Nucleus accumbens (tissue), 56 donors: ENCODE measurements at places on chromosomes 3 and 15.

DNA sequence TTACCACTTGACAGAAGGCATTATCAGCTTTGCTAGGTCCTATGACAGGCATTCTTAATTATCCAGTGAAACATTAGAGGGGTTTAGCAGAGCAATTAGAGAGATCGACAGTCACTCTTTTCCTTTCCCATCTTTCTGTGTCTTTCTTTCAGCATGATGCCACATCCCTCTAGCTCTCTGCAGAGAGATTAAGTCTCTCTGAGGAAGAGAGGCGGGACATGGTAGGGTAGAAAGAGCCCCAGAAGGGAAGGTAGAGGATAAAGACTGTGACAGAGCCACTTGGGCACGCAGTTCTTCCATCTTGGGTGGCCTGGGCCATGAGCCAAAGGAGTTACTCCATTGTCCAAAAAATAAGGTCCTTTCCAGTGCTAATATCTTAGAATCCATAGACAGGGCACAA is 55.8 kb downstream of the HHLA2 start:
- DNase-seq, result no peak

DNA sequence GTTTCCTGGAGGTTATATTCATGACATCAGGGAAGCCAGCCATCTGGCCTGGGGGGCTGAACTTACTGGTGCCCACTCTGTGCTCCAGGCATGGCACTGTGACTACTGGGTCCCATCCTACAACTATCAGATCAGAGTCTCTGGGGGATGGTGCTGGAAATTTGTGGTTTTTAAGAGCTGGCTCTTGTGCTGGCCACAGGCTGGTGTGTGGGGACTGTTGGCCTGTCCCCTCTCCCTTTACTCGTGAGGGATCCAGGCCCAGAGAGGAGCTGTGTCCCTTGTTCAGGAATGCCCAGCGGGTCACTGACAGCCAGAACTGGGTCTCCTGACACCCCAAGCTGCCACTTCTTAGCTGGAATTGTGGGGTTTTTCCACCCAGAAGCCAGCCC is 44.5 kb upstream of the SEC22A start:
- no peak for DNase-seq

GRCh38 chr3:158775426-158776410 is 26.1 kb upstream of the MFSD1 start:
- DNase-seq, result no peak

DNA sequence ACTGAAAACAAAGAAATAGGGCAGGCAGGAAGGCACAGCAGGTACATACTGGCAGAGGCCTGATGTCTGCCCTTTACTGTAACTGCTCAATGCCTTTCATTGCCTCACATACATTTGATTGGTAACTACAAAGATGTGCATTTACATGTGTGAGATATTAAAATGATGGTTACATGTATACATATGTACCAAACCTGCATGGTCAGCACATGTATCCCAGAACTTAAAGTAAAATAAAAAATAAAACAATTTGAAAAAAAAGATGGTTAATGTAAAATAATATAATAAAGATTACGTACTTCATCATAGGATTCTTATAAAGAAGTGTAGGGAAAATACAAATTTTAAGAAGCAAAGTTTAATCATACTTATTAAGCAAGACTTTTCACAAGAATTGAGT is 15.1 kb downstream of the SSR3 start:
- DNase-seq, result no peak

GRCh38 chr3:179956416-179956830 is 80.3 kb downstream of the PEX5L start:
- DNase-seq, result no peak

- no peak for DNase-seq
Observed at GRCh38 chr15:36108541-36108940, 470.9 kb upstream of the CDIN1 start.

GRCh38 chr3:189389346-189389745 is 217.6 kb downstream of the TPRG1 start:
- DNase-seq, result no peak

DNA sequence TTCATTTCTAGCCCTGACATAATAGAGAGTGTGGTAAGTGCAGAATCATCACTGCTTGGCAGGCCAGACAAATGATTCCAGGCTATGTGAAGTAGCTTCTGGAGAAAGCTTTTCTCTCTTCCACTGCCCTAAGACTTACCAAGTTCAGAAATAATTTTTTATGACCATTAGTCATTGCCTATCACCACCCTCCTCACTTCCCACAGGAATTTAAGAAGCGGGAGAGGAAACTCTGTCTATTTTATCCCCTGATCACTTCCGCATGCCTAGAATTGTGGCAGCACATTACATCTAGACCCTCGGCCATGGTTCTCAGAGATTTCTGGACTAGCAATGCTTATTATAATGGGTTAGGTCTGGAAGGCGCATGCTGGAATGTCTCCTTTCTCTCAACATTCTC is 397.8 kb upstream of the NR2F2 start:
- DNase-seq, result no peak

DNA sequence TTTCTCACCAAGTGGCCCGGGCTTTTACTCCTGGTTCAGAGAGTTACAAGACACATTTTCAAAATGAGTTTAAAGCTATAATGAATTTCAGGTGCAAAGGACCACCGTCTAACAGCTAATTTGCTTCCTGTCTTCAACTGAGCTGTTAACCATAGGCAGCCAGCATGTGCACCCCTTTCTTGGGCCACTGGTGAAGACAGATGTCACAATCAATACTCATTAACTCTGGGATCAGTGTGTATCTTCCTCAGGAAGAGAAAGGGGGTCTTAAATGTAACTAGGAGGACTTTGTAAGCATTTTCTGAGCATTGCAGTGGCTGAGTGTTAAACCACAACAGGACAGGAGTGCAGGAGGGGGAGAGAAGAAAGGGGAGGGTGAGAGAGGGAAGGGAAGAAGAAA is 750.7 kb upstream of the CFAP20DC start:
- DNase-seq, result no peak

- no peak for DNase-seq
Observed at GRCh38 chr15:48914717-48915116, 36.8 kb downstream of the EID1 start.

GRCh38 chr3:139288266-139288821 is 55.5 kb upstream of the MRPS22 start:
- DNase-seq, result no peak

DNA sequence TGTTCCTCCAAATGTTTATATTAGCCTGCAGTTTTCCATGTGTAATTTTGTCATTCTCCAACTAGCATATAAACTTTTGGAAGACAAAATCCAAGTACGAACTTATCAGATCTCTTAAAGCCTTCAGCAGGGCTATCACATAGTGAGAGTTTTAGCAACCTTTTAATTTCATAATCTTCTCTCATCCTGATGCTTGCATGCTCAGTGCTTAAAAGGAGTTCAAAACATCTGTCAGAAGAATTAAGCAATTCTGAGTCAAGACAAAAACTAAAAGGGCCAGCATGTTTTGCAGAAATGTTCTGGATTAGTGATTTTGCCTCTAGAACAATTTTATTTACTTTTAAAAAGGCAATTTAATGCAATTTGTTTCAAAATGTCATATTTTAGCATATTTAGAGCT is 73.4 kb upstream of the SLC2A2 start:
- DNase-seq, result no peak

- no peak for DNase-seq
Observed at GRCh38 chr3:25964141-25964540, 174.3 kb downstream of the OXSM start.

DNA sequence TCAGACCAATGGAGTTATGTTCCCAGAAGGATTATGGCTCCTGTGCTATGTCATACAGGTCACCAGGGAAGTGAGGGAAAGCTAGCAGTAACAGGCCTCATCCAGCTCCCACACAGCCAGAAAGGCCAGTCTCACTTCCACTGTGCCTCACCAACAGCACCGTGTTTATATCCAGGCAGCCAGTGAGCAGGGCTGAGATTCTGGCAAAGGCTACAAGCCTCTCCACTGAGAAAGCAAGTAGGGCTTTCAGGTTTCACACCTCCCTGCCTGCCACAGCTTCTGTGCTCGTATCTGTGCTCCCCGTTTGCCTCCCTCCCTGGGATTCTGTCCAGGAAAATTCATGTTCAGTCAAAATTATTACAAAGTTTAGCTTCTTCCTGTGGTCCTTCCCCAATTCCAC is 14.9 kb upstream of the CFAP20DC start:
- DNase-seq, result no peak

DNA sequence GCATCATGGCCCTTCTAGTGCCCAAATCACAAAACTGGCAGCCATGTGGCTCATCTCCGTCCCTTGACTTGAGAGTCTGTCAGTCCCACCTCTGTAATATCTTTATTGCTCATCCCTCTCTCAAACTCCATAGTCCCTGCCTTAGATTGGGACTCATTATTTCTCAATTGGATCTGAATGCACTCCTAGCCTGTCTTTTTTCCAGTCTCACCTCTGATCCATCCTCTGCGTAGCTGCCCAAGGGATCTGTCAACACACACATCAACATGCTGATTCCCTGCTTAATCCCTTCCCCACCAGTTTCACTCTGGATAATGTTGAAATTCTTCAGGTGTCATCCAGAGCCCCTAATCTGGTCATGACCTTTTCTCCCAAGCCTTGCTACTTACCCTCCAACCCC is 39.3 kb downstream of the NMNAT3 start:
- no peak for DNase-seq

DNA sequence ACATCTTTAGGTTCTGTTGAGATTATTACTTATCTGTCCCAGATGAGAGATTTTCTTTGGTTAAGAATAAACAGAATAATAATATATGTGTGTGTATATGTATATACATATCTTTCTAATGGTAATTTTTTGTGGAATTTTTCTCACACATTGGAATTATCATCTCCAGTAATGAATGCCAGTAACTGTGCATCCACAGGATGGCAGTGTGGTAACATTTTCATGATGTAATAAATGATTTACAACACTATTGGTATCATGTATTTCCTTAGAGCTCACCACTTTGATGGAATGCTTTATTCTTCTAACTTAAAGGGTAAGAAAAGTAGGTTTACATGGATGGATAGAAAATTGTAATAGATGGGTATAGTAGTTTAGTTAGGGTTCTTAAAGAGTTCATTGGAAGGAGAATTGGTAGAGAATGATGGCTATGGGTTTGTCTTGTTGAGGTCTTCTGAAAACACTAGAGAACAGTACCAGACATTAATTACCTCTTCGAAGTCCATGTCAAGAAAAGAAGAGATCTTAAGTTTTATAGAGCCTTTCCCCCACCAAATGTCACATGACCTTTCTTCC is 78.1 kb downstream of the STT3B start:
- DNase-seq, result no peak

DNA sequence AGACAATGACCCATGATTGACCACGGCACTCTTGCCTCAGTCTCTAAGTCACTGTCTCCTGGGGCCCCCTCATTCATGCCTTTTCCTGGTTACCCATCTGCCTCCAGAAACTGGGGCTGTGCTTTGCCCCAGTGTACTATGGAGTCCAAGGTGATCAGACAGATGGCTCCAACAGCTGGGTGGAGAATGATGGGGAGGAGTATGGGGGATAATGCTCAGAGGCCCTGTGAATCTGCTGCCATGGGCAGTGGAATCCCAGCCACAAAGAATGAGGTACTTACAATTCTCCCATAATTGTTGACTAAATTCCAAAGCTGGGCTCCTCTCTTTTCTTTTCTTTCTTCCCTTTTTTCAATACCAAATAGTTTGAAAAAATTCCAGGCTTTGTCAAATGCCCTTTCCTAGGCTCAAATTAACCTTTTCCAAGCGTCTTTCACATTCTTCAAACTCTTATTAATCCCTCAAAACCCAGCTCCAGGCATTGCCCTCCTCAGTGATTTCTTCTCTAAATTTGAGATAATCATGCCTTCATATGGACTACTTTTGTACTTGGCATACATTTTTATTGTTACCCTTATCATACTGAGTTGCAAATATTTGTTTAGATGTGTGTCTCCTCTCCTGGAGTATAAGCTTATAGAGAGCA is 148.5 kb upstream of the ICE2 start:
- no peak for DNase-seq

DNA sequence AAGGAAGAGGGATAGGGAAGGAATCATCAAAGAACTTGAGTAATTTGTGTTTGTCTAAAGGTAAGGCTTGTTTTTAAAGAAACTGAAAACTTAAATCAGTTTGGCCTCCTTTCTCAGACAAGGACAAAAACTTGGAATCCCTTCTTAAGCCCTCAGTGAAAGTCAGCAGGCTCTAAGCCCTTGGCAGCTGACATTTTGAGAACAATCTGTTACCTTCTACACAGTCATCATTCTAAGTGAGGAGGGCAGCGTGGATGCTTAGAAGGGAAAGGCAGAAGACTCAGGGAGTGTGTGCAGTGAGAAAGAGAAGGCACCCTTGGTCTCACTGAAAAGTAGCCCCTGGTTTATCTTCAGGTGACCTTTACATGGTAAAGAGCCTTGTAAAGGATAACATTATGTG is 10.8 kb downstream of the HSPBAP1 start:
- DNase-seq, result no peak

DNA sequence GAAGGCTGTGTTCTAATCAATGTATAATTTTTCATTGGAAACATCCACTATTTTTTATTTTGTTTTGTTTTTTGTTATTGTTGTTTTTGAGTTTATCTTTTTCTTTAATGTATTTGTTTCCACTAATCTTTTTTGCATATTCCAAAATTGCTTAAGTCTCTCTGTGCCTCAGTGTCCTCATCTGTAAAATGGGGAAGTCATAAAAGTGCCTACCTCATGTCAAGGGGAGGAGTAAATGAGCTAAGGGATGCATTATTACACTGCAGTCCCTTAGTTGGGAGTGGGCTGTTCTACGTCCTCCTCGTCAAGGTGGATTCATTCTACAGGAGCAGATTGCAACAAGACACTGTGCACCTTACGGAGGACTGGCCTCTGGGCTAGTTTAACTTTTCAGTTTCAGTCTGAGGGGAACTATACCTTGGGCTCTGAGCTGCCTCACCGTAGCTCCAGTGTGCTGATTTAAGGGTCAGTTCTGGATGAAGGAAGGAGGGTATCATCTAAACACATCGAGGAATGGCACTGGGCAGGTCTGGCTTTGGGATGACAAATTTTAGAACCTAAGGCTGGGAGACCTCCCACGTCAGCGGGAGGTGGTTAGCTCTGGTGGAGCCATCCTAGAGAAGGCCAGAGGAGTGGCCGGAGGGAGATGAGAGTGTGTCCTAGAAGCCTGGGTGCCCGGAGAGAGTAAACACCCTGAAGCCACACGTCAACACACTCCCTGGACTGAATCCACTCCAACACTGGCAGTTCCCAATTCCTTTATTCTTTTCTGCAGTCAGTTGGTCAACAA is 5.1 kb upstream of the SRP14 start:
- no peak for DNase-seq

- DNase-seq, result no peak
Observed at GRCh38 chr15:61000276-61000675, 228.8 kb downstream of the RORA start.

- DNase-seq, result no peak
Observed at GRCh38 chr3:13368834-13369233, 51.3 kb downstream of the NUP210 start.

- no peak for DNase-seq
Observed at GRCh38 chr3:132253262-132253878, 63.8 kb upstream of the ACP3 start.
